GM23338 (cell line): ENCODE measurements at places on chromosomes 7 and 10. TPM values are rescaled to one million over a fixed set of nuclear protein-coding genes. Genes with fewer than 3 reads are reported as not detected.

DNA sequence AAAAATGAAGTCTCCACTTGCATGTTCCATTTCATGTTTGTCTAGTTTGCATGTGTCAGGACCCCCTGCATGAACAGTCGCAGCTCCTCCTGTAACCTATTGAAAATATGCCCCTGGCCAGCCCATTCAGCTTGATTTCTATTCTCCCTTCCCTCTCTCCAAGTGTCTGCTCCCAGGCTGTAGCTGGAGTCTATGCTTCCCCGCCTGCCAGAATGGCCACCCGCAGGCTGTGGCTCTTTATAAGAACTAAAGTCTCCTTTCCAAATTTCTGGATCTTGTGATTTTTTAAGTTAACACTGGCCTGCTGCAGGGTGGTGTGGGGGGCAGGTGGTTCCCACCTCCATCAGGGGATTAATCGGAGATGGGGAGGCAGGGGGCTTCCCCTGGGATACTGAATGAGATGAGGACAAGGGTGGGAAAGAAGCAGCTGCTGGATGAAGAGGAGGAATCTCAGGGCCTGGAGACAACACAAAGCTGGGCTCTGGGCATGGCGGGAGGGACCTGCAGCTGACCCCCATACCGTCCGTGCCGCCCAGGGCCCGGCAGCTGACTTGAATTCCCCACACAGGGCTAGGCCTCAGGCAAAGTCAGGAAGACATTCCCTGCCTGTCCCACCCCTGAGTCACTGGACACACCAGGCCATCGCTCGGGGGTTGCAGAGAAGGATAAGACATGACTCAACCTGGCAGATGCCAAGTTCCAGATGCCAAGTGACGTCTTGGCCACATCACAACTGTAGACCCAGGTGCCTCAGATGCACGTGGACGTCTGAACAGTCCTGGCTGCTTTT is 399.5 kb upstream of the FOXK1 start:
- no peak for DNase-seq

- no peak for DNase-seq
Observed at GRCh38 chr10:36555036-36555435, 570.4 kb upstream of the ANKRD30A start.

DNA sequence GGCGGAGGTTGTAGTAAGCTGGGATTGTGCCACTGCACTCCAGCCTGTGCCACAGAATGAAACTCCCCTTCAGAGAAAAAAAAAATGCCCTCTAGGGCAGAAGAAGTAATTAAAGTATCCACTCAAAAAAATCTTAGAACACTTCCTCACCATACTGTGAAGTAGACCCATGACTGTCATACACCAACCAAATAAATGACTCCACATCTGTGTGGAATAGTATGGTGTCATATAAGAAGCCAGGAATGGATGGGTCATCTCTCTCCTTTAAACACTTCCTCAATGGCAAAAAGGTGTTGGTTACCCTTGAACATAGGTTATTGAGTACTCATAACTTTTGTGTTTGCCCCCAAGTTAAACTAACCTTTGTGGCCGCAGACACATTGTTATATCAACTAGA is 48.1 kb upstream of the PCGF5 start:
- no peak for DNase-seq

Gene MALRD1
- polyA plus RNA-seq: 1.3 and 1.9 TPM in 2 replicates

DNA sequence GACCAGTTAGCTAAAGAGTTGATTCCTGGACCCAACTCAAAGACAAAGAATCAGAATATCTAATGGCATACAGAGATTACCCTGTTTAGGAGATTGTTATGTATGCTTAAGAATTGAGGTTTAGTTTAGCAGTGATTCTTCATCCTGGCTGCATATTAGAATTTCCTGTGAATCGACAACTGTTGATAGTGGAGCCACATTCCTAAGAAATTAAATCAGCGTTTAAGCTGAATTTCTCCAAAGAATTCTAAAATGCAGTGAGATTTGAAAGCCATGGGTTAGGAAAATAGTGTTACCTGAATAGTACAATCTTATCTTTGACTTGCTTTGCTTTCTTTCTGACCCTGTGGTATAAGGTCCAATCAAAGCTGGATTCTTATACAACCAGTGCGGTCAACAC is 16.4 kb upstream of the FERD3L start:
- DNase-seq: no peak
